ENCODE measurements at places on chromosomes 1 and 21.

DNA sequence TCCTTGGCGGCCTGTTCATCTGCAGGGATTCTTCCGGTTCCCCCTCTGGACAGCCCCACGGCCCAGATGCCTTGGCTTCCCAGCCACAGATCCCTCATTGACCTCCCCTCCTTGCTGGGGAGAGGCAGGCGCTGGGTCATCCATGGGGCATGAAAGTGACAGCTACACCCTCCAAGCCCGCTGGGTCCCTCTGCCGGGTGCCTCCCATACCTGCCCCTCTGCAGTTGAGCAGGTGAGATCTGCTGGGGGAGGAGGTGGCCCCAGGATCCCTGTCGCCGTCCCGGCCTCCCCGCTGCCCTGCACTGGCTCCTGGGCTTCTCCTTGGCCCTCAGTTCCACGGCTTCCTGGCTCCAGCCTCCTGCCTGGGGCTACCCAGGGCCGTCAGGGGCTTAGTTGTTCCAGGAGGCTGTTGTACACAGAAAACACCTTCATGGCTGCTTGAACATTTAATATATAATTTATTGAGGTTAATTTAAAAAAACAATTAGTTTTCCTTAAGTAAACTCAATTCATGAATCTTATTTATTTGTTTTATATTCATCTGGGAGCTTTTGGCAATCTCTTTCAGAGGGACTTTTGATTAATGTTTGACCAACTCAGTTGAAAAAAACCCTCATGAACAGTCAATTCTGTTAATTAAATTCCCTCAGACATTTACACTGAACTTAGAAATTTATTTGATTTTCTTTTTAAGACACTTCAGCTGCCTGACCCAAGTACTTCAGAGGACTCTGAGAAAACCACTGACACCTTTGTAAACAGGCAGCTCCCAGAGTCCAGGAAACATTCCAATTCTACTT lies 67.6 kb upstream of the ABCG1 start:
- DNase-seq: no peak

DNA sequence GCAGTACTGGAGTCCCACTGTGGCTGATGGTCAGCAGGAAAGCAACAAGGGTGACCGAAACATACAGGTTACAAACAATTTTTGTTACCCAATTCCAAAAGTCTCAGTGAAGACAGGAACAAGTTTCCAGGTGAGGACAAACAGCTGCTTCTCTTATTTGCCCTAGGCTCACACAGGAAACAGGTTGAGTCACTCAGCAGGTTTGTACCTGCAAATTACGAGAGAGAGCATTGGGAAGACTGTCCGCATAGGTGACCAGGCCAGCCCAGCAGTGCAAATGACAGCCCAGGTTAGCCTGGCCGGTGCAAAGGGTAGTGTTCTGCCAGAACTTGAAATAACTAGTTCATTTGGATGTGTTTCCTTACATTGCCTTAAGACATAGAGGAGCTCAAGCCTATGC lies 40.0 kb upstream of the DSCAM start:
- no peak for DNase-seq

DNA sequence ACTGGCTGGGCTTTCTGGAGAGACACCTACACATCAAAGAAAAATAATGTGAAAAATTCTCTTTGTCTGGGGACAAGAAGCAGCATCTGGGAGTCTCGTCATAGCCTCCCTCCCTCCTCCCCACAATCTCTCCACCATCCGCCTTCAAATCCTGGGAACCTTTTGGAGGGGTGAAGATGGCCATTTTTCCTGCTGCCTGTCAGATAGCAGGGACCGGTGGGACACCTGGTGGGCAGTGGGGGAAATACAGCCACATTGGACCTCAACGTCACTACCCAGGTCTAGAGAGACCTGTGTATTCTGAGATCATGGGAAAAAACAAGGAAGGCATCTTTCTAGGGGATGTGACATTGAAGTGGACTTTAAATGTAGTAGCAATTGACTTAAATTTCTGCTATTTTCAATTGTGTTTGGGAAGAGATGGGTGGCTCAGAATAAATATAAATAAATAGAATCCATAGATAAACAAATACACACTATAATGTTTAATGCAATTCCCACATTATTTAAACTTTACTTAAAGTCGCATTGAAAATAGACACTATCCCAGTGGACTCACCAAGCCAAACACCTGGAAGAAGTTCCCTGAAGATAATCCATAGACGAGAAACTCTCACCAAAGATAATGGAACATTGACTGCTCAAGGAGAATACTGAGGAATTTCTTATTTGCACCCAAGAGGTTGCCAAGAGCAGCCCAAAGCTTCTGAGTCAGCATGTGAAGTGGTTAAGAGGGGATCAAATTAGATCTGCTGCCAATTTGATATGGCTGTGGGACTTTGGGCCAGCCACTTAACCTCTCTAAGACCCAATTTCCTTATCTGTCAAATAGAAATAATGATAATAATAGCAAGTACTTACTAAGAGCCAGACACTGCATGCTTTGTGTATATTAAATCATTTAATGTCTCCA lies 147.6 kb upstream of the CAMK1G start:
- DNase-seq: peak; percentile 64

DNA sequence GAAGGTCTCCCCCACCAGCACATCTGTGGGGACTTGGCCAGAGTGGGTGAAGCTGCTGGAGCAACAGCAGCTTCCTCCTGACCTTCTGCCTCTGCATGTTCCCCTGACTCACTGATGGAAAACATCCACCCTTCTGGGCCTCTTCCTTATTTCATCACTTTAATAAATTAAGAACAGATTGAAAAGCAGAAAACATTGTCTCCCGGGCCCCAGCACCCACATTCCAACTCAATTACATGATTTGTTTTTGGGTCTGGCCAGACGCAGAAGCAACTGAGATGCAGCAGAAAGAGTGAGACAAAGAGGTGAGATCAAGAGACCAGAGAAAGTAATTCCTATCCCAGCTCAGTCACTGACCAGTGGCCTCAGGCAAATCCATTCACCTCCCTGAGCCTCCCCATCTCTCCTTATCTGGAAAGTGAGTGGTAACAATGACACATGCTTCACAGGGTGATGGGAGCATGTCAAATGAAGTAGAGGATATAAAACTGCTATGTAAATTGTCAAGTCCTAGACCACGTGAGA lies 157.1 kb downstream of the ELAVL4 start:
- DNase-seq: no peak

All from stimulated activated naive CD8-positive, alpha-beta T cell treated with anti-CD3 and anti-CD28 coated beads, Interleukin-15, Interleukin-2, amounts not matched to agents 100 U/mL and 50 U/mL, for 24 hours (primary cell).